ENCODE measurements at places on chromosomes 11 and 22.
A peak's percentile ranks its signal among the peaks of the same experiment; 100 is the strongest.

DNA sequence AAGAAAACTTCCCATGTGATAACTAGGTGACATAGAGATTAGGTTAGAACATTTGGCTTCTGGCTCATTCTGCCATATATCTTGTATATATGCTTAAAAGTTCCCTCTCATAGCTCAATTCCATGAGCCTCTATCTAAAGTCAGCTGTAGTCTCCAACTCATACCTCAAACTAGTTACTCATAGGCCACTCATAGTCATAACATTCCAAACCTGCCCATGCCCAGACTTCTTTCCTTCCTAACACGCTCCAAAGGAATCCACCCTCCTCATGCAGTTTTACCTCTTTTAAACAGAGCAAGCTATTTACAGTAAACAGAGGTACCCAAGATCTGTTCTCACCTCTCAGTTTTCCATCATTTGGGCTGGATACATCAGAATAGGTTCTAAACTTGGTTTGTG lies 39.4 kb downstream of the GLYATL2 start:
- no peak for DNase-seq

- DNase-seq = no peak
Observed at GRCh38 chr11:87141980-87142514, 104.3 kb downstream of the TMEM135 start.

DNA sequence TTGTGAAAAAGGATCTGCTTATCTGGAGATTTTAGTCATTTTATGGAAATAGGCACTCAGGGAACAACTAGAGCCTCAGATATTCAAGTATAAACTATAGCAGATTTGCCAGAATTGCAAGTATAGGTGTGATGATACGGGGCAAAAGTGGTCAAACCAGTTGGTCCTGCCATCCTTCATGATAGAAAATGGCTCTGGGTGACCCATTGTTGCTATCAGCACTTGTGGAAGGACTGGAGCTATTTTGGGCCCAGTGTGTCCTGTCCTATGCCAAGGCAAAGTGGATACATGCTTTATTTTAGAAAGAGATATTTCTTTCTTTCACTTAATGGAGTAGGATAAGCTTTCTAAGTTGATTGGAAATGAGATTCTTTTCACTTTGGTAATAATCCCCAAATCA lies 85.2 kb downstream of the PPP6R3 start:
- no peak for DNase-seq

GRCh38 chr11:19530505-19530904 lies 182.1 kb upstream of the NAV2 start:
- DNase-seq = no peak

DNA sequence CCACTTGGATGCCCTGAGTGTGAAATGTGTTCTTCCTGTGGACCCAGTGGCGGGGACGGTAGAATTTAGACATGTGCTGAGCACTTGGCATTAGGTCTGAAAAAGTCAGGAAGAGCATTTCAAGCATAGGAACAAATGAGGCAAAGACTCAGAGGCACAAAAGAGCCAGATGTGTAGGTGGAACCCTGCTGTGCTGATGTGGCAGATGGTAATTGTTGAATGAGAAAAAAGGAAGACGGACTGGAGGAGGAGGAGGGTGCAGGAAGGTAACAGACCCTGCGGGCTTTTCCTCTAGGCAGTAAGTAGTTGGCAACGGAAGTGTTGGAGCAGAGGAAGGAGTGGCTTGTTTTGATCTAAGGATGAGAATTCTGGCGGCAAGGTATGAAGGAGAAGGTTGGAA lies 985.8 kb downstream of the TBC1D22A start:
- DNase-seq = no peak

DNA sequence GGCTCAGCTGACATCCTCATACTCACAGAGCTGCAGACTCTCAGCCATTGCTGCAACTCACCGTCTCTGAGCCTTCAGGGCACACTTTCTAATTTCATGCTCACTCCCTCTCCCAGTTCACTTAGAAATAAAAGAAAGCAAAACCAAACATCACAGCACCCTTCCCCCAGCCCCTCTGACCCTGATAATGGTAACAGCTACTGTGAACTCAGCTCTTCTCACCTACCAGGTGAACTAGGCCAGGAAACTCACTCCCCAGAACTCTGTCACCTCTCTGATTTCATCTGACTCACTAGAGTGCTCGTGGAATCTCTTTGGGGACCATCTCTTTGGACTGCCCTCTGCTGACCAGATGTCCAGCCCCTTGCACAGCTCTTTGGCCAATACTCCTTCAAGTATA lies 14.5 kb upstream of the PARVA start:
- no peak for DNase-seq

GRCh38 chr11:23956586-23956985 lies 540.3 kb upstream of the LUZP2 start:
- DNase-seq = no peak

GRCh38 chr11:95816037-95816436 lies 25.7 kb downstream of the CEP57 start:
- no peak for DNase-seq

- no peak for DNase-seq
Observed at GRCh38 chr11:109018639-109019038, 353.8 kb downstream of the DDX10 start.

DNA sequence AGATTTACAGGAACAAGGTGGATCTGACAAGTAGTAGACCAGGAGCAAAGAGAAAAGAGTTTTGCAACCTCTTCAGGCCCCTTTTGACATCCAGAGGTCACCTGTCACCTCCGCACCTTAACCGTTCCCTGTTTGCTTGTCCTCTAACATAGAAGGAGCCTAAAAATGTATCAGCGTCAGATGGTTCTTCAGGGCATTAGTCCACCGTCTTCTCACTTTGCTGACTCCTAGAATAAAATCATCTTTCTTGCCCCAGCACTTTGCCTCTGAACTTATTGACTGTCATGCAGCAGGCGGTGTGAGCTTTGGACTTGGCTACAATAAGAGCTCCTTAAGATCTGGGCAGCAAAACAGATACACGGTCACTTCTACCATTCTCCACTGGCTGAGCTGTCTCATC lies 339.7 kb upstream of the B3GAT1 start:
- no peak for DNase-seq

DNA sequence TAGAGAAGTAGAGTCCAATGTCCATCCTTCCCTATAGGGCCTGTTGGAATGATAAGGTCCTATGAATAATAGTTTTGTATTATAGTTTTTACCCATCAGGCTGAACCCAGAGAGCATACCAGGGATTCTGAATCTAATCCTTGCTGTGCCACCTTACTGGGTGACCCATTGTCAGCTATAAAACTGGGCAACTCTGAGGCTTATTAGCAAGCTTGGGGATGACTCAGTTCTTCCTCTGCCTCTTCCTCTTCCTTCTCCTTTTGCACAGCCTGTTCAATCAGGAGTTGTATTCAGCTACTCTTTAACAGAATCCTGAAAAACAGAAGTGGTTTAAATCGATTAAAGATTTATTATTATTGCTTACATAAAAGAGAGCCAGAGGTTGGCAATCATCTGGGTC lies 8.9 kb downstream of the HEPHL1 start:
- no peak for DNase-seq

- DNase-seq = no peak
Observed at GRCh38 chr22:24001314-24001713, 3.9 kb downstream of the GSTT4 start.

GRCh38 chr11:82680252-82680651 lies 53.4 kb downstream of the FAM181B start:
- DNase-seq = no peak

- DNase-seq = no peak
Observed at GRCh38 chr11:115630214-115630613, 126.0 kb upstream of the CADM1 start.

GRCh38 chr11:91136631-91137030 lies 913.8 kb upstream of the CHORDC1 start:
- no peak for DNase-seq

- DNase-seq = no peak
Observed at GRCh38 chr11:78833237-78833636, 258.6 kb upstream of the NARS2 start.

GRCh38 chr11:2102132-2102882 lies 36.9 kb downstream of the IGF2 start:
- DNase-seq = no peak

DNA sequence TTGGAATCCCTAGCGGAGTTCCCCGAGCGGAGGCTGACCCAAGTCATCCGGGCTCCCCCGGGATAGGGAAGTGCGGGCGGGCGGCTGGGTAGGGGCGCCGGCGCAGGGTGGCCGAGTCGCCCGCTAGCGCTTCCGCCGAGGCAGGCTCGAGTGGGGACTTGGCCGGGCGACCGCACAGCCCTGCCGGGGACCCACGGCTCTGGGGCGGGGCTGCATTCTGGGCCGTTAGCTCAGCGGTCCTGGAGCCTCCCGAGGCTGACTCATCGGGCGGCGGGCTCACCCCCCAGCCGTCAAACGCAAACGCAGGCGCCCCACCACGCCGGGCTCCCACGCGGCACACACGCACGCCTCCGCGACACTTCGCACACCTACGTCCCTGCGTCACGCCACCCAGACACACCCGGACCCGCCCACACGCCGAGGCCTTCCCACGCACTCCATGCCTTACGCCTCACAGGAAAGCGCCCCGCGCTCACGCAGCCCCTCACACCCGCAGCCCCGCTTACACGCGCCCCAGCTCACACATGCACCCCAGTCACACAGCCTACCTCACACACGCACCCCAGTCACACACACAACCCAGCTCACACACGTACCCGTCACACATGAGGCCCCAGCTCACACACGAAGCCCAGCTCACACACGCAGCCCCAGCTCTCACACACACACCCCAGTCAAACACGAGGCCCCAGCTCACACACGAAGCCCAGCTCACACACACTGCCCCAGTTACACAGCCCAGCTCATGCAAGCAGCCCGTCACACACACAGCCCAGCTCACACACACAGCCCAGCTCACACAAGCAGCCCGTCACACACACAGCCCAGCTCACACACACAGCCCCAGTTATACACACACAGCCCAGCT lies 1.2 kb downstream of the PHLDB1 start:
- DNase-seq = peak; percentile 87

DNA sequence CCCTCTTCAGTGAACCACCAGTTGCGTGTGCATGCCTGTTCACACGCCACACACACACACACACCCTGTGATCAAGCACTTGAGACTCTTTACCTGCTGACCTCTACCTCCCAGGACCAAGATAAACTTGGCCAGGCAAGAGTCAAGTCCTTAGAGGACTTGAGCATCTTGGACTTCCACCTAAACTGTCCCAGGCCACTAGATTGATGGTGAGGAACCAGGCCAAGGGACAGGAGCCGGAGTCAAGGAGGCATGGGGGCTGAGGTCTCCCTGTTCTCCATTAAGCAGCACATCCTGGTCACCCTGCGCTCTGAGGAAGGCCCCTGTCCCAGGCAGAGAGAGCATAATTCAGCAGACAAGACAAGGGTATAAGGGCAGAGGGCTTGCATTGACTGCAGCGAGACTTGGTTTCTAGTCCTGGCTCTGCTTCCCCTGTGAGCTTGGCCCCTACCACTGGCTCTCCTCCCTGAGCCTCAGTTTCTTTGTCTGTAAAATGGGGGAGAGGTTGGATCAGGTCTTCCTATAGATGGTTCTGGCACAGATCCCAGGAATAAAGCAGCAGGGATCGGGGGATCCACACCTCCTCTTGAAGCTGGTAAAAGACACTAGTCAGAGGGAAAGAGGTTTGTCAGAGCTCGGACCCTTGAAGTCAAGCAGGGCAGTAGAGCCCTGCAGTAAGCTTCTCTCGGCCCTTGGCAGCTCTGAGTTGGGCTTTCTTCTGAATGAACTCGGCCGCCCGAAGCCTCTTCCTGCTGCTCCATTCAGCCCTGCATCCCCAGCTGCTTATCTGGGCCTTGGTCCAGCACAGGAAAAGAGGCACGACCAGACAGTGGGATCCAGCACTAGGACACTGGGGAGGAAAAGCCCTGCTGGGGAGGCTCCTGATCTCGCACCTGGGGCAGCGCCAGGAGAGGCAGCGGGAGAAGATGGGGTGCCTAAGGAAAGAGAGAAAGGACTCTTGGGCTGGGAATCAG lies 2.0 kb downstream of the CREB3L1 start:
- no peak for DNase-seq

DNA sequence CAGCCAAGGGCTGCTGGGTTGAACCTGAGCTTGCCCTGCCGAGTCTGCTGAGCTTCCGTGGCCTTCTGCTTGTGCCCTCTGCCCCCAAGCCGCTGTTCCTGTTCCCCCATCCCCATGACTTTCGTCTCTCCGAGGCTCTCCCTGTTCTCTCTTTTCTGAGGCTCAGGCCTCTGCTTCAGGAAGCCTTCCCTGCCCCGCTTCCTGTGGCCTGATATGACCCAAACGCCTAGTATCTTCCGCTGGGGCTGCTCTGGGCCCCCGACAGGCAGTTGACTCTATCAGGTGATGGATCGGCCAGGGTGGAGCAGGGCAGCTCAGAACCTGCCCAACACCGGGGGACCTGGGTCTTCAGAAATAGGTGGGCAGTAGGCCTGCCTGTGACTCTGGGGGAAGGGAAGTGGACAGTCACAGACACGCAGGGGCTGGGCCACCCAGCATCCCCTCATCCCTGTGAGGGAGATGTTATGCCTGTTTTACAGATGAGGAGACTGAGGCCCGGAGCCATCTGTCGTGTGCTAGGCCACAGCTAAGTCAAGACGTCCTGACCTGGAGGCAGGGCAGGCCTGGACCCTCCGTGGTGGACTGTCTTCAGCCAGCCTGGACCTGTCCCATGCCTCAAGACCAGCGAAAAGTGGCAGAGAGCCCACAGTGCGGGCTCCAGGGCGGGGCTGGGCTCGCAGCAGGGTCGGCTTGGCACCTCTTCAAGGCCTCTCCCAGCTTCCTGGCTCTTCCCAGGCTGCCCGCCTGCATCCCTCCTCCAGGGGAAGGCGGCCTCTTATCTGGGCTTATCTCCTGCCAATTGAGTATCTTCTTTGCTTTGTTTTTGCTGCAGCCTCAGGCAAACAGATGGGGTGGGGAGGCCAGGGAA lies 16.2 kb downstream of the BAD start:
- no peak for DNase-seq

DNA sequence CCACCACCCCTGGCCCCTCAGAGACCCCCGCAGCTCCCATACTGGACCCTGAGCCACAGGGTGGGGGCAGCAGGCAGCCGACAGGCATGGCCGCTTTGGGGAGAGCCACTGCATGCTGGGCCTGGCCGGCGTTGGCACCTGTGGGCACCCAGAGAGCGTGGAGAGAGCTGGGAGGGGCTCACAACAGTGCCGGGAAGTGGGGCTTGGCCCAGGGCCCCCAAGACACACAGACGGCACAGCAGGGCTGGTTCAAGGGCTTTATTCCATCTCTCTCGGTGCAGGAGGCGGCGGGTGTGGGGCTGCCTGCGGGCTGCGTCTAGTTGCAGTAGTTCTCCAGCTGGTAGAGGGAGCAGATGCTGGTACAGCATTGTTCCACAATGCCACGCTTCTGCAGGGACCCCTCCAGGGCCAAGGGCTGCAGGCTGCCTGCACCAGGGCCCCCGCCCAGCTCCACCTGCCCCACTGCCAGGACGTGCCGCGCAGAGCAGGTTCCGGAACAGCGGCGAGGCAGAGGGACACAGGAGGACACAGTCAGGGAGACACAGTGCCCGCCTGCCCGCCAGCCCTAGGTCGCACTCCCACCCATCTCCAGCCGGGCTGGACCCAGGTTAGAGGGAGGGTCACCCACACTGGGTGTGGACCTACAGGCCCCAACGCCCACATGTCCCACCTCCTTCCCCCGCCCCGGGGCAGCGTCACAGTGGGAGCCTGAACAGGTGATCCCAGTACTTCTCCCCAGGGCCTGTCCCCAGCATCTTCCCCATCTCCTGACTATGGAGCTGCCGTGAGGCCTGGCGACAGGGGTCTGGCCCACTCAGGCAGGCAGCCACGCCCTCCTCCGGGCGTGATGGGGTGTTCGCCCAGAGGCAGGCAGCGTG lies 1.2 kb downstream of the INS start:
- no peak for DNase-seq

- no peak for DNase-seq
Observed at GRCh38 chr11:119125821-119126220, 4.4 kb downstream of the HINFP start.

- DNase-seq = no peak
Observed at GRCh38 chr22:46931414-46931813, 169.0 kb downstream of the TBC1D22A start.

GRCh38 chr22:39574779-39575551 lies 4.4 kb downstream of the CACNA1I start:
- DNase-seq = no peak

Measured in stimulated activated CD8-positive, alpha-beta memory T cell treated with anti-CD3 and anti-CD28 coated beads, Interleukin-7, amount 100 ng/mL, for 4 hours (primary cell).